Aortic smooth muscle cell (primary cell): ENCODE measurements at places on chromosomes 16 and 17. TPM values are rescaled to one million over a fixed set of nuclear protein-coding genes. Genes with fewer than 3 reads are reported as not detected.

The CDH3 gene
- total RNA-seq = not detected in 2 replicates

The RNF227 gene
- total RNA-seq = 0.87 and 3.7 TPM in 2 replicates

The BCL6B gene
- 3.4 and 7.3 TPM in 2 replicates for total RNA-seq

The SLC6A2 gene
- total RNA-seq = not detected in 2 replicates

The MMP25 gene
- total RNA-seq = not detected in 2 replicates

The TMEM238L gene
- total RNA-seq = not detected in 2 replicates

The TEPSIN gene
- 7.9 and 8.8 TPM in 2 replicates for total RNA-seq

The TUBB3 gene
- 427 and 492 TPM in 2 replicates for total RNA-seq

The CCDC200 gene
- 0.92 TPM in 1 of 2 replicates, not detected in the other for total RNA-seq

The TBC1D3K gene
- not detected in 2 replicates for total RNA-seq
